ENCODE measurements at places on chromosomes 11 and 22.

DNA sequence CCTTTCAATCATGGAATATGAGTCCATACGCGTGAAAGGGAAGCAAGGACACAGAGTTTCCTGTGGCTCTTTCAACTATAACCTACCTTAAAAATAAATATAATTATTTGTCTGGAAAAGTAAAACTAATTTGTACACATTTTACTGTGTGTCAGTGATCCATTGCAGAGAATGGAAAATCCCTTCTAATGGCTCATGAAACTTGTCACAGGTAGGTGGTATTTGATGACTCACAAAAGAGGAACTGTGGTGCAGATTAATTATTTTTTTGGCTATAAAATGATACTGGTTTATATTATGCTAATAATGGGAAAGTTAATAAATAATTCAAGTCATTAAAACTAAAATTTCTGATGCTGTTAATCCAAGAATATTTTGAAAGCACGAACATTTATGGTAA is 792.2 kb downstream of the METTL15 start:
- DNase-seq = no peak

DNA sequence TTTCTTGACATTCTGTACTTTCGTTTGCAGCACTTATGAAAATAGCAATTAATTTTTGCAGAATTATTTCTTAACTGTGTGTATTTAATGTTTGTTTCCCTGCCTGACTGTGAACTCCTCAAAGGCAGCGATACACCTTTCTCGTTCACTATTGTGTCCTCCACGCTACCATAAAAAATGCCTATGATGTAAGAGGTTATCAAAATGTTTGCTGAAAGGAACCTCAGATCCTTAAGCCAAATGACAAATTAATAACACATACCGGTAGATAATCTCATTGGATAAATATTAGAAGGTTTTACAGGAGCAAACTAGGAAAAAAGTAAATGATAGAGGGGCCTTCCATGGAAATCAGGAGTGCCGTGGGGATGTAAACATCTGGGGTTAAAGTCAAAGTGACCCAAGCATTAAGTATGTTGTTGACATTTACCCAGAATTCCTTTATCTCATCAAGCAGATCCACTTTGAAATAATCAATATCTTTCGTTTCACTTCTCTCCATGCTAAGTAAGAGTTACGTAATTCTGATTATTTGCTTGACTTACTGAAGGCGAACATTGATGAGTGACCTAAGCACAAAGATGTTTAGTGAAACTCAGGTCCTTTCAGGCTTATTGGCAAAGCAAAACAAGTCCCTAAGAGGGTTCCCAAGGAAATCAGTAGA is 2.6 kb upstream of the OOSP3 start:
- DNase-seq = no peak

GRCh38 chr11:96105944-96106343 is 182.0 kb upstream of the MTMR2 start:
- DNase-seq = no peak

DNA sequence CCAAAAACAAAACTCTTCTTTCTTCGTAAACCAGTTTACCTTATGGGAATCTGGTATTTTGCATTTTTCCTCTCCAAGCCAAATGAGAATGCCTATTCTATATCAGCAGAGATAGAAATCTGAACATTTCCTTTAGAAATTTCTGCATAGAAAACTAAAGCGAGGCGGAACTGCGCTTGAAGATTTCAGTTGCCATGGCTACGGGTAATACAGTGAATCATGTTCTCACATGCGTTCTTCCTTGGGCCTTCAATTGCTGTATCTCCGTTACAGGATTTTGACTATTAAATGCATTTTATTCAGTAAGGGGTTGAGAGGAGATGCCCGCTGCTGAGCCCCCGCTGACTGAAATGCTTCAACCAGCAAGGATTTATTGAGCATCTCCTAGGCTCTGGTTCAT is 108.2 kb upstream of the CRYBB3 start:
- DNase-seq = no peak

DNA sequence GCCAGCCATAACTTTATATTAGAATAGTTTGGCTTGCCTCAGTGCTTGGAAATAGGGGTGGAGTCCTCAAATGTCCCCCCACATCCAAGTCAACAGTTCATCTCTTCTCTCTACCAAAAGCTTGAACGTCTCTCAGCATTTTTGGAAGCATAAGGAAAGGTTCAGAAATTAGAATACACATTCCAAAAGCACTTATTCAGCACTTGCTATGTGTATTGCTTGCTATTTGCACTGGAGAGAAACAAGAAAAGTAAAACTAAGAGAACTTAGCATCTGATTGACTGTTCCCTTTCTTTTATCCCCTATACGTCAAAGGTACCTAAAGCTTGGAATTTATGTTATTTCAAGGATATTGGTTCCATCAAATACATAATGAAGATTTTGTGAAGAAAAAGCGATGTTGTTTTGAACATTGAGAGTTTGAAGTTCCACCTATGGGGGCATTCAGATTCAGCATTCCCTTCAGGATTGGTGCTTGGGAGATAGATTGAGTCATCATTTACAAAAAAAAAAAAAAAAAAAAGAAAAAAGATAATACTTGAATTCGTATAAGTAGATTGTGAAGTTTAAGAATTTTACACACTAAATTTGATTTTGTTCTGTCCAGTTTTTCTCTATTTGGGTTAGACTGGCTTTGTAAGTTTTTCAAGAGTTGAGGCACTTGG is 1.3 kb downstream of the TBRG1 start:
- no peak for DNase-seq

- peak; percentile 38 for DNase-seq
These were observed 20.5 kb downstream of the MRE11 start for GRCh38 chr11:94472916-94473799.

- DNase-seq = no peak
These were observed 72.1 kb upstream of the OR5AK2 start for GRCh38 chr11:56916587-56916986.

DNA sequence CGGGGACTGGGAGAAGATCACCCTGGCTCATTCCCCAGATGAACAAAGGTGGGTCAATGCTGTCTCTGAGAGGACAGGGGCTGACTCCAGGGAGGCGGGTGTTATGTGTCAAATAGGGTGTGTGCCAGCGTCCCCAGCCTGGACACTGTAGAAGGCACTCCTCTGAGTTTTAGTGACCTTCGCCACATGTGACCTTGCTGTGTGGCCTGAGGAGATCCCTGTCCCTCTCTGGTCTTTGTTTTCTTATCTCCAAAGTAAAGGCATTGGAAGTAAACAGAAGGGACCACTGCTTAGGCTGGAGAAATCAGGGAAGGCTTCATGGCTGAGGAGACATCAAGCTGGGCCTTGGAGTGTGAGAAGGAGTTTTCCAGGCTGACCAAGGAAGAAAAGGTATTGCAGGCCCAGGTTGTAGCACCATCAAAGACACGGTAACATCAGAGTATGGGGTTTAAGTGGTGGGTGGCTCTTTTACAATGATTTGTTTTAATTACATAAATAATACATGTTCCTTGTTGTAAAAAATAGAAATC is 74.4 kb downstream of the TP53I11 start:
- DNase-seq = no peak

DNA sequence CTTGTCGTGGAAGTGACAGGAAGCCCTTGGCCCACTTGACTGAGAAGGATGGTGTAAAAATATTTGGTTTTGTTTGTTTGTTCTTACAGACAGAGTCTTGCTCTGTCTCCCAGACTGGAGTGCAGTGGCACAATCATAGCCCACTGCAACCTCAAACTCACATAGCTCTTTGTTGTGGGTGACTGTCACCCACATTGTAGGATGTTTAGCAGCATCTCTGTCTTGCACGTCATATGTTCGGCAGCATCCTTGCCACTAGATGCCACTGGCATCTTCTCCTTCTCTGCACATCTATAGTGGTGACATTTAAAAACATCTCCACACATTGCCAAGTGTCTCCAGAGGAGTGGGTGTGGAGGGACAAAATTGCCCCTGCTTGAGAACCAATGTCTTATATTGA is 56.8 kb downstream of the PRR5L start:
- DNase-seq = peak; percentile 83

GRCh38 chr22:45518580-45518991 is 15.9 kb downstream of the FBLN1 start:
- DNase-seq = no peak

DNA sequence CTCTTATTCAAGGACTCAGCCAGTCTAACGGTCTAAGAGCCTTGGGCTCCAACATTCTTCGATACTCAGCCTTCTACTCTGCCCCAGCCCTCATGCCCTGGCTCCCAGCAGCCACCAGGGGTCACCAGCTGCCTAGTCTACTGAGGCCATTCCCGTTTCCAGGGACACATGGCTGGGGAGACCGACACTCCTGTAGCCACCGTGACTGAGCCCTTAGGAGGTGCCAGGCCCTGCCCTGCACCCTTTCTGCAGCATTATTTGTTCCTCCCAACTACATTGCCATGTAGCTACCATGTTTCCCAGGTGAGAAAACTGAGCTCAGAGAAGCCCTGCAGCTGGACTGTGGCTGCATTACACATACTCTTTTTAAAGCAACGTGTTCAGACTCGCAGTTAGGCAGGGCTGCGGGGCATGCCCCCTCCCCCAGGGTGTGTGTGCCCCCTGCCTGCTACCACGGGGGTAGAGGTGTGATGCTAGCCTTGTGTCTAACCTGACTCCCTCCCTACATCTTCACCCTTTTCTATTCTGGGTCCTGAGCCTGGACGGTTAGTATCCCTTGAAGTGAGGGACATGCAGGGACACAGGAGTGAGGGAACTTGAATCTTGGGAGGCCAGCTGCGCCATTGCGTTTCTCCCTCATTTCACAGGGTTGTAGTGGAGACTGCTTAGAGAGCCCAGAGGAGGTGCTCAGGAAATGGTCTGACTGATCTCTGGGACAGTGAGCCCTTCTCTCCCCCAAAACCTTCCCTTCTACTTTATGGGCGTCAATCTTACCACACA is 17.5 kb downstream of the ATG16L2 start:
- peak; percentile 62 for DNase-seq

- no peak for DNase-seq
These were observed 3.5 kb upstream of the EEF1G start for GRCh38 chr11:62577046-62577714.

- peak; percentile 74 for DNase-seq
These were observed 19.4 kb upstream of the TMA7B start for GRCh38 chr22:39940757-39941305.

DNA sequence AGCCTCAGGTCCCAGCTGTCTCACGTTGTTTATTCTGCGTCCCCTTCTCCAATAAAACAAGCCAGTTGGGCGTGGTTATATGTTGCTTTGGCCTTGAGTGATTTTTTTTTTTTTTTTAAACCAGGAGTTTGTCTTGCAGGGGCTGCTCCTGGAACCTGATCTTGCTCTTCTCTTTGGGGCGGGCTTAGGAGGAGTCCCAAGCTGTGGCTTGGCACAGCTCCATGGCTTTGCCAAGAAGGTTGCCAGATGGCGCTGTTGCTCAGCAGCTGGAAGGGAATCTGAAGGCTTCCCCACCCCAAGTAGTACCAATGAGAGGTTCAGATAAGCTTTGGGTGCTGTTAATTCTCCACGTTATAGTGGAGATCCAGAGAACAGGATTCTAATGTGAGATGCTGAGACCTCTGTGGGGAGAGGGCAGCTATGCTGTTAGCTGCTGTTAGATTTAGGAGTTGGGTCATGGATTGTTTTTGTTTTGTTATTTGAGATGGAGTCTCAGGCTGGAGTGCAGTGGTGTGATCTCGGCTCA is 2.0 kb upstream of the FERMT3 start:
- peak; percentile 90 for DNase-seq

DNA sequence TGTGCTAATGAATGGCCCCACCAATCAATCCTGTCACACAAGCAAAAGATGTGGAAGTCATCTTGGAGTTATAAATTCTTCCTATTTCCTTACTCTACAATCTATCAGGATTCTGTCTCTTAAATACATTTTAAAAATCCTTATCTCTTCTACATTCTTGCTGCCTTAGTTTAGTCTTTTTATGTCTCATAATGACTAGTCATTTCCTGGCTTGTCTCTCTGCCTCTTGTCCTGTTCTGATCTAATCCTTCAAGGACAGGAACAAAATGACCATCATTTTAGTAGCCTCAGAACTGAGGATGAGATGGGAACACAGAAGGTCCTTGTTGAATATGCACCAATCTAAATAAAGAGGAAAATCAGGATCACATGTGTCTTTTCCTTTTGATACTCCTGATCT is 56.6 kb upstream of the LIN7C start:
- no peak for DNase-seq

GRCh38 chr22:50481440-50482106 is at the start of gene ADM2:
ADM2 (plus strand) TSS chr22:50481543; CDS start chr22:50481848, 305 bp downstream.
- DNase-seq = peak; percentile 75

- no peak for DNase-seq
These were observed at the start of gene PTPN5 for GRCh38 chr11:18791207-18791968. PTPN5 (minus strand) TSS chr11:18791798; CDS start chr11:18771958, 19,840 bp downstream.

GRCh38 chr11:122155765-122156527 is 39.9 kb upstream of the BLID start:
- DNase-seq = no peak

- DNase-seq = no peak
These were observed 9.7 kb downstream of the DEUP1 start for GRCh38 chr11:93340223-93340622.

GRCh38 chr11:10328314-10329098 is 23.6 kb downstream of the ADM start:
- DNase-seq = no peak

DNA sequence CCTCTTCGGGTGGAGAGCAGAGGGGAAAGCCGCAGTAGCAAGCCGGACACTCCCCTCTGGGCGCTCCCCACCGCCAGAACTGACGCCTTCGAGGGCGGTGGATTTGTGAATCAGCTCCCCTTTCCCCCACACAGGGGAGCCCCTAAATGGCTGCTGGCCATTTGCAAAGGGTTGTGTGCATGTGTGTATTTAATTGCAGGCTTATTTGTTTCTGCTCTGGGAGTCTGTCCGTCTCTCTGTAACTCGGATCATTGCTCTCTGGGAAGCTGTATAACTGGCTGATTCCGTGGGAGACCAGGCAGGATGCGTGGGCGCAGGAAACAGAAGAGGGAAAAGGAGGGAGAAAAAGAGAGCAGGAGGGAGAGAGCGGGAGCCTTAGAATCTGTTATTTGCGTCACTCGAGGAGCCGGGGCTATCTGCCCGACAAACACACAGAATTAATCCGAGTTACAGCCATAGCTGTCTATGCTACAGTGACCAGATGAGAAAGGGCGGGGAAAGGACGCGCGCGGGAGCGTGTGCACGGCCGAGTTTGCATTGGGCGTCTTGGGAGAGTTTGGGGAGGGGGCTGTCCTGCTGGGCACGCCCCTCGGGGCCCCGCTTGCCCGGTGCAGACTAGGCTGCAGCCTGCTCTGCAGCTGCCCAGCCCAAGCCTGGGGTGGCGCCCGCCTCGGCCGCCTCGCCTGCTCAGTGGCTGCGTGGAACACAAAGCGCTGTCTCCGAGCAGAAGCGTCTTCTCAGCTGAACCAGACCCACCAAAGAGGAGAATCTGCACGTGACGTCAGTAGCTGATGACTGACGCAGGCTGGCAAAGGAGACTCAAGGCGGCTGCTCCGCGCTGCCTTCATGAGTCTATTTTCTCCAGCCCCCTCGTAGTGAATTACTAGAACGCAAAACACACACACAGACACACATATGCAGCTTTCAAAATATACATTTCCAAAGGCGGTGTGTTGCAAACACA is 105.3 kb upstream of the HSD17B12 start:
- no peak for DNase-seq

DNA sequence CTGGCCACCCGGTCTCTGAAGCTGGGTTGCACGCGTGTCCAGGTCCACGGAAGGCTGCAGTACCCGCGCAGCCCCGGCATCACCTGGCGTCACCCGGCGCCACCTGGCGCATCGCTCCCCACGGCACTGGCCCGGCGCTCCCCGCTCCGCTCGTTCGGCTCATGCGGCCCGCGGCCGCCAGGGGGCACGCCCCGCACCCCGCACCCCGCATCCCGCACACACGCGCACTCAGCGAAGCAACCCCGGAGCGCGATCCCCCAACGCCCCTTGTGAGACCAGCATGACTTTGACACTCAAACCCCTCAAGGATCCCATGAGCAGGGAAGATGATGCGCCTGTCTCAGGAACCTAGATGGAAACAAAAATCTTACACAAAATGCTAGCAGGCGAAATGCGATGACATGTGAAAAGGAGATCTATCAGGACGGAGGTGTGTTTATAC is 11.9 kb downstream of the B3GNT6 start:
- peak; percentile 64 for DNase-seq

Data from CD4-positive, alpha-beta T cell treated with Interleukin-10 for 1 hour (primary cell).